Motor neuron (in vitro differentiated cells): ENCODE measurements at places on chromosomes 13 and 19. TPM values are rescaled to one million over a fixed set of nuclear protein-coding genes. Genes with fewer than 3 reads are reported as not detected.

DNA sequence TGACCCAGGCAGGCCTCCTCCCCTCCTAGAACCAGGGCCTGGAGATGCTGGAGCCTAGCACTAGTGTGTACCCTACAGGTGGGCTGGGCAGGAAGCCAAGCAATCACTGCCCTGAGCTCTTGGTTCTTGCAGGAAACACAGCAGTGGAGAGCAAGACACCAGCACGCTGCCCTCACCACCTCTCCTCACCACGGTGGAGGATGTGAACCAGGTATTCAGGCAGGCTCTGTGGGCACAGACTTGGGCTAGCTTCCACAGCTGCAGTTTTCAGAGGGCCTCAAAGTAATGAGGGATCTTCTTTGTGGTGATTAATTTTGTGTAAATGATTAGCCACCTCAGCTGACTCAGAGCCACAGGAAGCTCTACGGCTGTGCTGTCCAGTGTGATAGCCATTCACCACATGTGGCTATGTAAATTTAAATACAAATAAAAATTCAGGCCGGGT, 13.6 kb upstream of the GPI start:
- no peak for ATAC-seq

GRCh38 chr13:76822698-76823267, 63.4 kb downstream of the KCTD12 start:
- peak; percentile 80 for ATAC-seq

GRCh38 chr13:97944396-97945029, 9.0 kb upstream of the IPO5 start:
- ATAC-seq = no peak

GRCh38 chr19:32339988-32340874, 5.2 kb upstream of the ZNF507 start:
- ATAC-seq = peak; percentile 81

- no peak for ATAC-seq
These were observed 191.1 kb downstream of the RGCC start for GRCh38 chr13:41648314-41648935.

GRCh38 chr19:5891938-5892771, 11.4 kb downstream of the NDUFA11 start:
- peak; percentile 69 for ATAC-seq

The USE1 gene
- total RNA-seq = 25.7 and 26.5 TPM in 2 replicates

- peak; percentile 49 for ATAC-seq
These were observed 9.6 kb downstream of the FSD1 start for GRCh38 chr19:4313847-4314490.
